Activated CD4-positive, CD25-positive, alpha-beta regulatory T cell (primary cell): ENCODE measurements at places on chromosomes 12 and 14.

DNA sequence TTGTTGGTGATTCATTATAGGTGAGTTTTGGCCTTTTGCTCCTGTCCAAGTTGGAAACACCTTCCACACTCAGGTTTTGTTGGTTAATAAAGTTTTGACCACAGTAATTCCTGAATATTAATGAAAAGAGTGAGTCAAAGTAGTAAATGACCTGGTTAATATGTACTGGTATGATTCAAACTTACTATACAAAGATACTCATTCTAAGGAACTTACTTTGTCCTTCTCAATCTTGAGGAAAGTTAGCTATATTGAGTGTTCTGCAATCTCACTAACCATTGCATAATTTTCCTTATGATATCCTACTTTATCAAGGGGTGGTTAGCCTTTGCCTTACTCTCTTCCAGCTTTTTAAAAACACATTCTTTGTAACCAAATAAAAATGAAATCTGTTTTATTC, 20.9 kb upstream of the HECTD1 start:
- no peak for DNase-seq

DNA sequence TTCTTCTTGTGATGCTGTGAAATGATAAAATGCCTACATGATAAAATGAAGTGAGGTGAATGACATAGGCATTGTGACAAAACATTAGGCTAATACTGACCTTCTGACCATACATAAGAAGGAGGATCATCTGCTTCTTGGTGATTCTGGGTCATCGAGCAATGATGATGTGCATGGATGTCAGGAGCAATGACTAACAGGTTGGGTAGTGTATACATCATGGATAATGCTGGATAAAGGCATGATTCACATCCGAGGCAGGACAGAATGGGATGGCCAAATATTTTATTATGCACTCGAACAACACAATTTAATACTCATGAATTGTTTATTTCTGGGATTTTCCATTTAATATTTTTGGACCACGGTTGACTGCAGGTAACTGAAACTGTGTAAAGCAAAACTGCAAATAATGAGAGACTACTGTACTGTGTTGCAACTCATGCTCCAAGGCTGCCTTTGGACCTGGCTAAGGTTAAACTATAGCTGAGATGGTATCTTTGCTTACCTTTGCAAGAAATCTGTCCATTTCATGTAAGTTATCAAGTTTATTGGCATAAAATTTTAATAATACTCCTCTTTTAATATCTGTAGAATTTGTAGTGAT, 7.6 kb upstream of the SLC25A21 start:
- no peak for DNase-seq

GRCh38 chr14:92655419-92656201, 92.8 kb downstream of the LGMN start:
- no peak for DNase-seq

DNA sequence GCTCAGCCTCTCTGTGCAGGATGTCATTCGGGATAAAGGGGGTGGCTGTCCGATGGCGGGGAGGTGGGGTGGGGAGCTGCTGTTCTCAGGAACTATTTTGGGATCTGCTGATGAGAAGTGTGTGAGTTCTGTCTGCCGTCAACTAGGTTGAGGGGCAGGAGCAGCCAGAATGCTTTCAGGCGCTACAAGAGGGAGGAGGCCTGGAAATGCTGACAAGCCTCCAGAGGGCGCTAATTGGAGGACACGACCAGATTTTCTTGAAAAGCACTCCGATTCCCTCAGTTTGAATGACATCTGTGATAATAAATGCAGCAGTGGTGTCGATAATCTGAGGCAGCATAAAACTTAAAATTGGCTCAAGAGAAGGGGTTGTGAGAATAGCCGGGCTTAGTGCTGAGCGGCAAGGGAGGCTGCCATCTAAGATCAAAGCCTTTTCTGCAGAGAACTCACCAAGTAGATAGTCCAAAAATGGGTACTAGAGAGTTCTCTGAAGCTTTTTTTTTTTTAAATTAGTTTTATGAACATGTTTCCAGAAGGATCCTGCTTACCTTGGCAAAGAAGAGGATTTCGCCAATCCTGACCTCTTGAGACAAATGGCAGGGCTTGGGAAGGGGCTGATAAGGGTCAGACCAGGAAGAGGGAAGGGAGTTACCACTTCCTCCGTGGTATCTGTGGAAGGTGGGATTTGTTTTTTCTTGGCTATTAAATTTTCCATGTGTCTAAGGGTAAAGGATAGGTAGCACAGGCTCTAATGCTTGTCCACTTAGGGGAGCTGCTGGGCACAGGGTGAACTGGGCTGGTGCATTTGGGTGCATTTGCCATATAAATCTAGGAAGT, 94.4 kb downstream of the CRACR2A start:
- DNase-seq: no peak

- DNase-seq: no peak
Measured at GRCh38 chr12:89513544-89513943, 11.1 kb downstream of the GALNT4 start.

GRCh38 chr14:103078860-103079587, 5.0 kb upstream of the LBHD2 start:
- DNase-seq: no peak

- DNase-seq: no peak
Measured at GRCh38 chr12:5622280-5622679, 190.4 kb downstream of the NTF3 start.

DNA sequence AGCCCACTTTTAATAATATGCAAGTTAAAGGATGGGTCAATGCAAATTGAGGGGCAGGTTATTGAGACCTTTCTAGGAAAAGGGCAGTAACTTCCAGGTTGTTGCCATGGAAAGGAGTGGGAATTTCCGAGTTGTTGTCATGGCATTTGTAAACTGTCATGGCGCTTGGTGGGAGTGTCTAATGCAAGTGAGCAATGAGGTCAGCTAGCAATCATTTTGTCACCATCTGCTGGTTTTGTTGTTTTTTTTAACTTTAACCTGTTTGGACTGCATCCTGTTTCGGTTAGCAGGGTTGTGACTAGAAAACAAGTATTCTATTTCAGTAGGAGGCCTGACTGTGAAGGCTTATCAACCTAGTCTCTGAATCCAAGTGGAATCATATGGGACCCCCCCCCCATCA, 85.8 kb upstream of the TSPAN11 start:
- no peak for DNase-seq

GRCh38 chr12:29888777-29889176, 105.0 kb upstream of the TMTC1 start:
- no peak for DNase-seq

DNA sequence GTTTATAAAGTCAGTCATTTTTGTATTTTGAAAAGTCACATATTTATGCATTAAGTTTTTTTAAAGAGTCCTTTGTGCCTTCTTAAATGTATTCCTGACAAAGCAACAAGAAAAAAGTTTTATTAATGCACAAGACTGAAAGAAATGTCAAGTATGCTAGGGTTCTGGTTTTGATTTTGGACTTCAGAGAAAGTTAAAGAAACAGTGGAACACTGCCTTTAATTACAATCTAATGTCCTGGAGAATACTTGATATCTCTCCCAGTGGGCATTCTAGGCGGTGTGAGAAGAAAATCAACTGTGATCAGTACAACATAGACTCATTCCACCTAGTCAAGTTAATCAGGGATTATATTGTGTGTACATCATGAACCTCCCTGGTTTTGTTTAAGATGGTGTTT, 49.9 kb downstream of the PRICKLE1 start:
- DNase-seq: no peak

- no peak for DNase-seq
Measured at GRCh38 chr14:74476607-74477006, 16.5 kb downstream of the NPC2 start.

DNA sequence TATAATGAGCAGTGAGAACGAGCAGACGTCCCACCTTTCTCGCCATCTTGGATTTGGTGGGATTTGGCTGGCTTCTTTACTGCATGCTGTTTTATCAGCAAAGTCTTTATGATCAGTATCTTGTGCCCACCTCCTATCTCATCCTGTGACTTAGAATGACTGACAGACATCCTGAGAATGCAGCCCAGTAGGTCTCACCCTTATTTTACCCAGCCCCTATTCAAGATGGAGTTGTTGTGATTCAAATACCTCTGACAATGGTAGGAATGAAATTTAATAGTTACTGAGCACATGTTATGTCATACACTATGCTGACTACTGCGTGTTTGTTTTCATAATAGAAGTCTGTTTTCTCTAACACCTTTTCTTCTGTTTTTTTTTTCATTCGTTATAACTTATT, 1.9 kb downstream of the TMTC3 start:
- no peak for DNase-seq

GRCh38 chr12:60174941-60175340, 579.1 kb downstream of the SLC16A7 start:
- DNase-seq: no peak

- DNase-seq: no peak
Measured at GRCh38 chr12:132354211-132354981, 25.0 kb upstream of the GALNT9 start.

DNA sequence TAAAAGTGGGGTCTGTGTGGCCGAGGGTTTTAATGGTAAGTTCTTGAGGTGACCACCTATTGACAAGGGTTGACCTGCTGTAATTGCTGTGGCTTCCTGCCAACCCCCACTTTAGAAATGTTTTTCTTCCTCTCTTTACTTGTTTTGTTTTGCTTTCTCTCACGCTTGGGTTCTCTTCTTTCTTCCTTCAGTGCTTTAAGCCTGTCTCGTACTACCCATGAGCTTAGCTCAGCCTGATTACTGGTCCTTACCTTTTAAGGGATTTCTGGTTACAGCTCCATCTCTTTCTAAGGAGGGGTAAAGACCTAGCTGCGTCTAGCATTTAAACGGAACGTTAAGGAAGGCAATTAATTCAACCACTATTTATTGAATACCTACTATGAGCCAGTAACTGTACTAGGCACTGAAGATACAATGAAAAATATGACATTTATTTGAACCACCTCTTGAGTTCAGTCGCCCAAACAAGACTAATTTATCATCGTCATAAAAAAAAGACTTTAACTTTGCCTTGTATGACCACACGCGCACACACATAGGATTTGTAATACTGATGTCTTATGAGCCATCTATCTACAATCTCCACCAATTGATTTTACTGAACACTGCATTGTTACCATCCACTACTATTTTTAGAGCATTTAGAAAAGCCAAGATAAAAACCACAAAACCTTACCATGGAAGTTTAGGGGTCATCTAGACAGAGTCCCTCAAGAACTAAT, 888 bp upstream of the PPP1R12A start:
- no peak for DNase-seq

DNA sequence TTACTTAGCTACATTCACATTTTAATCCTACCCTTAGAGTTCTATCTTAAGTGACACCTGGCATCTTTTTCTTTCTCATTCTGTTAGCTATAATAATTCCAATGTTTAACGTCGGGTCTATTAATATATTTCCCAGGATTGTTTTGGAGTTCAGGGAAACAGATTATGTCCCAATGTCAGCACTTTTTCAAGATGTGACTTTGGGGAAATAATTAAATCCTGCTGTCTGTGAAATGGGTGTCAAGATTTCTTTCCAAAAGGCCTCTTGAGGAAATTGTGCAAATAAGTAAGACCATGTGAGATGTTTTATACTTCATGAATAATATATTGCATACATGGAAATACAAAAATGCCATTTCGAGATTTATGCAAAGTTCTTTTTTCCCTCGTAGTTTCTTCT, 887.6 kb upstream of the SEL1L start:
- DNase-seq: no peak

DNA sequence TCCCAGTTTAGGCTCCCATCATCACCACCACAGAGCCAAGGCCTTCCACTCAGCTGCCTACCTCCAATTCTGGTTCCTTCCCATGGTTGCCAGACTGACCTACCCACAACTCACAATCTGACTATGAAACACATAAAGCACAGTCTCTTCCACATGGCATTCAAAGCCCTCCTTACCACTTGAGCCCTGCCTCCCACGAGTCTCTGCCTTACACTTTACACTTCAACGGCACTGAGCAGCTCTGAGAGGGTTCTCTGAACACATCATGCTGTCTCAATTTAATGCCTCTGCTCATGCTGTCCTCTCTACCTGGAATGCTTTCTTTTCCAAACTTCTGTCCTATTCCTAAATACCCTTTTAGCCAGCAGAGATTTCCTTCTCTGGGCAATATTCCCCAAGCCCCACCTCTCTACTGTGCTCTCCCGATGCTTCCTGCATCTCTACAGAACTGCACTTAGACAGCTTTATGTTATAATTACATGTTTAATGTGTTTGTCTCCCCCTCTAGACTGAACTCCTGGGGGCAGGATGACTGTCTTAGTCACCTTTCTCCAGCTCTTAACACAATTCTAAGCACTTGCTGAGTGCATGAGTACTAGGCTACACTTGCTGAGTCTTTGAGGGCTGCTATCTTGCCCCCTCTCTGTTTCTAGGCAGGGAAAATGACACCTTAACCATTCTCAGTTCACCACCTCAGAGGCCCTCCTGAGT, 23.5 kb downstream of the FMNL3 start:
- no peak for DNase-seq

GRCh38 chr12:76234741-76235140, 113.5 kb downstream of the BBS10 start:
- no peak for DNase-seq

- no peak for DNase-seq
Measured at GRCh38 chr12:53074999-53075370, 4.2 kb downstream of the SPRYD3 start.

GRCh38 chr14:105337966-105338741, 23.6 kb downstream of the PACS2 start:
- no peak for DNase-seq

- DNase-seq: no peak
Measured at GRCh38 chr14:35385042-35385839, 19.3 kb downstream of the NFKBIA start.

DNA sequence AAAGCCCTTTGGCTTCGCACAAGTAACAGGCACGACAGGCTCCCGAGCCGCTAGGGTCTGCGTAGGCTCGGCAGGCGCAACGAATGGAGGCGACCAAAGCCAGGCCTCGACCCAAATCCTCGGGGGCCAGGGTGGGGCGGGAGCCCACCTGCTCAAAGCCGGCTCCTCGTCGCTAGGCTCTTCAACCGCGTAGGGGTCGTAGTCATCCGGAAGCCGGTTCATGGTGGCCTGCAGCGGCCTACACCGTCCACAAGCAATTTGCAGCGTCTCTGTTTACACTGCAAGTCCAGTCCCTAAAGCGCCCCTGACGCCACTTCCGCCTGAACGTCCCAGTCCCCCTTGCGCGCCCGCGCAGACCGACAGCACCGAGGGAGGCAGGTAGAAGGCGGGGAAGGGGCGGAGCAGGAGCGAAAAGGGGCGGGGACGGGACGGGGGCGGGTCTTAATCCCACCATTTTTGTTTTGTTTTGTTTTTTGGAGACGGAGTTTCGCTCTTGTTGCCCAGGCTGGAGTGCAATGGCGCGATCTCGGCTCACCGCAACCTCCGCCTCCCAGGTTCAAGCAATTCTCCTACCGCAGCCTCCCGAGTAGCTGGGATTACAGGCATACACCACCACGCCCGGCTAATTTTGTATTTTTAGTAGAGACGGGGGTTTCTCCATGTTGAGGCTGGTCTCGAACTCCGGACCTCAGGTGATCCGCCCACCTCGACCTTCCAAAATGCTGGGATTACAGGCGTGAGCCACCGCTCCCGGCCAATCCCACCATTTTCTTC, at the start of gene EAPP:
EAPP (minus strand) TSS at position 295 of the 774 bp plus-strand sequence; CDS start at position 222, 73 bp downstream.
- no peak for DNase-seq

DNA sequence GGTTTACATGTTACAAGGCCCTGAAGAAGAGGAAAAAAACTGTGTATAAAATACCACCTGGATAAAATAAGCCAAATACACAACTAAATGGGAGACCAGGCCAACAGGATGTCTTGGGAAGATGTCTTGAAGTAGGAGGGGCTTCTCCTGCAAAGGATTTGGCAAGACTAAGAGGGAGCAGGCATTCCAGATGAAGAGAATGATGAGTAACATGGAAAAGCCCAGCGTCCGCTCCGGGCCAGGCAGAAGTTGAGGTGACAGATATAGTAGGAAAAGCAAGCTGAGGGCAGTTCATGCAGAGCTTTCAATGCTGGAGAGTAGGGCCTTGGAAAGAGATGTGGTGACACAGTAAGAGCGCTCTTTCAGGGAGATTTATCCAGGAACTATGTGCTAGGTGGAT, 16.1 kb upstream of the EIF4B start:
- DNase-seq: no peak
